ENCODE measurements at places on chromosomes 6 and 20. TPM values are rescaled to one million over a fixed set of nuclear protein-coding genes. Genes with fewer than 3 reads are reported as not detected.

The OR2B2 gene
- not detected for total RNA-seq

DNA sequence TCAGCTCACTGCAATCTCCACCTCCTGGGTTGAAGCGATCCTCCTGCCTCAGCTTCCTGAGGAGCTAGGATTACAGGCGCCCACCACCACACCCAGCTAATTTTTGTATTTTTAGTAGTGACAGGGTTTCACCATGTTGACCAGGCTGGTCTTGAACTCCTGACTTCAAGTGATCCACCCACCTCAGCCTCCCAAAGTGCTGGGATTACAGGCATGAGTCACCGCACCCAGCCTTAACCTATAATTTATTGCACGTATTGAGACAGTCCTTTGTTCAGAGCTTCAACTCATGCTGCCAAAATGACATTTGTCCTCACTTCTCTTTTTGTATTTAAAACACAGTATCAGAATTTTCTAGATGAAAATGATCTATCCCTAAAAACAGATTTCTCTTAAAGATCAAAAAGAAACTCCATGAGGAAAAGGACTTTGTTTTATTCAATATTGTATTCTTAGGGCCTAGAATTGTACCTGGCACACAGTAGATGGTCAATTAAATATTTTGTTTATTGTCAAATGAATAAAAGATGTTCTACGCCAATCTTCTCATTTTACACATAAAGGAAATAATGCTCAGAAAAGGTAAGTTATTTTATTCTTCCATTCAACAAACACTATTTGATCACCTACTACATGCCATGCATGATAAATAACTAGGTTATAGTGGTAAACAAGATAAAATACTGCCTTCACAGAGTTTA lies 10.8 kb downstream of the SERAC1 start:
- DNase-seq = no peak
- peak overlapping the region; percentile 1 for H3K27ac ChIP-seq
- peaks cover 30% of the 10 kb centered on the region for H3K36me3 ChIP-seq
- no peak overlapping the region for H3K4me3 ChIP-seq
- no peaks in the 10 kb centered on the region for H3K27me3 ChIP-seq

DNA sequence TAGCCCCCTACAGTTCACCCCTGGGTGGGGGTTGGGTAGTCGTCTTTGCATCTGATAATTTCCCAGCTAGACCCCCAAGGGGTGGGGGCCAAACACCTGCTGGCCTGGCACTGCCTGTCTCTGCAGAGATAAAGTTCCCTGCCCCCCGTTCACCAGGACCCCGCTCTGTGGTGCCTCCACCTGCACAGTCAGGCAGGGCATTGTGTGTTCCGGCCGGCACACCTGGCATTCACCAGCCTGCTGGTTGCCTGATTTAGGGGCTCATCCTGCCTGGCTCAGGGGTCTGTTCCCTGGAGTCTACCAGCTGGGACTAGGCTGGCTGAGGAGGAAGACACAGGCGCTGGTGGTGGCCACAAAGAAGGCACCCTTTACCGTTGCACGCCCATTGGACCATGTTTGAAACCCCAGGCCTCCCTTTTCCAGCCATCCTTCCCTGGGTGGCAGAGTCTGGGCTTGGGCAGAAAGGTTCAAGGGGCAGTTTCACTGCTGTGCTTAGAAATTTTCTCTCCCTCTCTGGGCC lies 30.8 kb upstream of the SCRT2 start:
- no peaks in the 10 kb centered on the region for H3K36me3 ChIP-seq
- peaks cover 2% of the 10 kb centered on the region for H3K4me1 ChIP-seq
- DNase-seq = no peak
- no peak overlapping the region for H3K4me3 ChIP-seq
- no peak overlapping the region for H3K27ac ChIP-seq

DNA sequence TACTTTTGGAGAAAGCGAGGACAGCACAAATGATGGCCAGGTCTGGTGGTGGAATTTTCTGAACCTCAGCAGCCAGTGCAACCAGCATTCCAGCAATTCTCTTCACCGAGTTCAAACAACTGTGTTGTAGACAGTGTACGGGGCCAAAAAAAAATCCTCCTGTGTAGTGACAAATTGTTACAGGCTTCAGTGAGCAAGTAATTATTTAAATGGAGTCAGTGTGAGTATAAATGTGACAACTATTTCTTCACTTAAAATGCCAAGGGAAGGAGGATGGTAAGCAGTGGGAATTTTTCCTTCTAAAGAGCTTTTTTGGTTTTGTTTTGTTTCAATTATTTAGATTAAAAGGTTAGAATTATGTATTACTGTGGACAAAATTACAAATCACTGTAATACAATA lies 154.1 kb downstream of the TMEM242 start:
- no peak for DNase-seq
- H3K27ac ChIP-seq = no peak overlapping the region
- no peak overlapping the region for H3K4me3 ChIP-seq
- no peaks in the 10 kb centered on the region for H3K27me3 ChIP-seq
